ENCODE measurements at places on chromosomes 6 and 20.

DNA sequence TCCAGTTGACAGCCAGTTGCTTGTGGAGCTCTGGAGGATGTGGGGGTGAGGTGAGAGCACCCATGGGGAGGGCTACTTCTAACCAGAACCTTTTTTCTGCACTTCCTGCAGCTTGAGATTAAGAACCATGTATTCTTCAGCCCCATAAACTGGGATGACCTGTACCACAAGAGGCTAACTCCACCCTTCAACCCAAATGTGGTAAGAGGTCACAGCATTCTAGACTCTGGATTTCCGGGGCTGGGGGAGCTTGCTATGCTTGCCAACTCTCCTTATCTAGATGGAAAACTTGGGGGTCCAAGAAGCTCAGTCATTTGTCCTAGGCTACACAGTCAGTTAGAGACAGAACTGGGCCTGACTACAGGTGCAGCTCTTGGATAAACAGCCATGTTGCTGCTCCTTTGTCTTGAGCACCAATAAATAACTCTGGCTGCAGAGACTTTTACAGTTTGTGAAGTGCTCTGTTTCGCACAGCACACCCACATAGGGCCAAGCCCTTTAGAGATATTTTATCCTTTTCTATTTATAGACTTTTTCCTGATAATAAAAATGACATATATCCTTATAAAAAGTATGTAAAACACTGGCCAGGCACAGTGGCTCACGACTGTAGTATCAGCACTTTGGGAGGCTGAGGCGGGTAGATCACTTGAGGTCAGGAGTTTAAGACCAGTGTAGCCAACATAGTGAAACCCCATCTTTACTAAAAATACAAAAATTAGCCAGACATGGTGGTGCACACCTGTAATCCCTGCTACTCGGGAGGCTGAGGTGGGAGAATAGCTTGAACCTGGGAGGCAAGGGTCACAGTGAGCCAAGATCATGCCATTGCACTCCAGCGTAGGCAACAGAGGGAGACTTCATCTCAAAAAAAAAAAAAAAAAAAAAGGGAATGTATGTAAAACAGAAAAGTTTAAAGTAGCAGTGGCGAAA lies 10.6 kb upstream of the IFT52 start:
- no peak for DNase-seq

GRCh38 chr6:170296746-170297575 lies 6.1 kb upstream of the DLL1 start:
- no peak for DNase-seq

DNA sequence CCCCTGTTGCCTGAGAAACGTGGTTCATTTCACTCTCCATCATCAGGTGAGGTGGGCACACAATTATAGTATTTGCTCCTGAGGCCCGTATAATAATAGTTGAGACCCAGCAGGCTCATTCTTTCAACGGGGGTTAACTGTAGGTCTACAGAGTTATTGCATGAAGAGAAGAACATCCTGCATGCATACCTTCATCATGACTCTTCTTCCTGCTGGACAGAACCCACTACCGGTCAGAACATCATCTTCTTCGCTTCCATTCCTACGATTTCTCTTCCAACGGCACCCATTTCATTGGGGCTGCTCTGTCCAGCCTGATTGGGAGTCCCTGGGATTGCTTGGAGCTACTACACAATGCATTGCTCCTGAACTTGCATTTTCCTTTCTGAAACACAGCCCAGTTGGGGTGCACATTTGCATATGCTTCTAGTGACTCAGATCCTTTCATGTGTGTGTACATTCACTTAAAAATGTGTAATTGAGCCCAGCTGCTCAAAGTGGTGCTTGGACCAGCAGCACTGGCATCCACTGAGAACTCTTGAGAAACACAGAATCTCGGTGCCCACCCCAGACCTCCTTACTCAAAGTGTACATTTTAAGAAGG lies 57.4 kb downstream of the SLC24A3 start:
- DNase-seq, result no peak

- peak; percentile 91 for DNase-seq
Observed at GRCh38 chr20:22861990-22862389, 173.1 kb upstream of the SSTR4 start.

DNA sequence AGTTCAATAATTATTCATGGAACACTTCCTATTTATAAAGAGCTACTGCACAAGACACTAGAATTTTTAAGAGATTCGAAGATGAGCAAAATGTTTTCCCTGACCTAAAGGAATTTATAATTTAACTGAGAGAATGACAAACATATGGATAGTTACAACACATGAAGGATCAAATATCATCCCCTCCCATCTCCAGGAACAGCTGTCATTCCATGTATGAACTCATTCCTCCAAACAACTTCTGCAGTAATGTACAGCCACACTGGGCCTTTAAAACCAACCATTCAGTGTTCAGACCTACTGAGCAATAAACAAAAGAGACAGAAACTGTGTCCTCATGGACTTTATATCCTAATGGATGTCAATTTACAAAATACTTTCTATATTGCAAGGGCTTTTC lies 87.8 kb downstream of the KIF16B start:
- DNase-seq, result no peak

DNA sequence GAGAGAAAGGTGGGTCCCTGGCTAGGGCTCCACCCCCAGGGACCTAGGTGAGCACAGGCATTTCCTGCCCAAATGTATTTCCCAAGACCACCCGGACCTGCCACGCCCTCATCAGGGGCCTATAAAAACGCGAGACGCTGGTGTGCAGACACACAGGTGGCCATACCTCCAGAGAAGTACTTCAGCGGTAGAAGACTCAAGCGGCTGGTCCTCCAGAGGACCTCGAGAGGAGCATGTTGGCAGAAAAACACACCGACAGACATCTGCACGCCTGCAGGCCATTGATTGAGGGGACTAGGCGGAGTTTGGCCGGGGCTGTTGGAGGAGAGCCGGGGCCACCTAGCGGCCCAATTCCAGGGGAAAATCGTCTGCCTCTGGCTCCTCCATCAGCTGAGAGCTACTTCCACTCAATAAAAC lies 695.8 kb upstream of the MMS22L start:
- no peak for DNase-seq

- no peak for DNase-seq
Observed at GRCh38 chr20:34127792-34128191, 15.7 kb upstream of the EIF2S2 start.

DNA sequence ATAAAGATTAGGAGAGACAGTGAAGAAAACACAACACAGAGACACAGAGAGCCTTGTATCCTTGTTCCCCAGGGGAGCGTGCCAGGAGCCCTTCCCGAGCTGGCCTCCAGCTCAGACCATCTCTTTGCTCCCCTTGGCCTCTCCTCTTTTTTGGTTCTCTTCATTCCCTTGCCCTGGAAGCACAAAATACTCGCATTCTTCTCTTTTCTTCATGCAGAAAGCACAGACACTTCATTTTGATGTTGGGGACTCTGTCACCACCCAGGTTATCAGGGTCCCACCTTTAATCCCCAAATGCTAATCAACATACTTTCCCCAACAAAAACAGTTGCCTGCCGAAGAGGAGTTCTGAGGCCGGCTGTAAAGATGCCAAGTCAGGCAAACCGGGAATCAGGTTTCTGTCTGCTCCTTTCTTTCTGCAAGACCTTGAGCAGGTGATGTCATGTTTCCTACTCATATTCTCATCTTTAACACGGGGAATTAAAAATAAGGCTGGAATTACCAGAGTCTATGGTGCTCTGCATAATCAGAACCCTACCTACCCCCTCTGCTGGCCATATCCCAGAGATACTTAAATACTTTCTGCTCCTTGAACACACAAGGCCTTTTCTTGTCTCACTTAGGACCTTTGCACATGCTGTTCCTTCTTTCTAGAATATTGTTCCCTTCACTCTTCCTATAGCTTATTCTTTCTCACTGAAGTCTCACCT lies 21.7 kb downstream of the TGM6 start:
- peak; percentile 77 for DNase-seq

- peak; percentile 29 for DNase-seq
Observed at GRCh38 chr20:1005452-1006027, 3.4 kb upstream of the RSPO4 start.

Measured in lung microvascular endothelial cell (primary cell).